Inflammatory macrophage treated with lipopolysaccharide for 1 hour (primary cell): ENCODE measurements at places on chromosomes 2 and 18.

DNA sequence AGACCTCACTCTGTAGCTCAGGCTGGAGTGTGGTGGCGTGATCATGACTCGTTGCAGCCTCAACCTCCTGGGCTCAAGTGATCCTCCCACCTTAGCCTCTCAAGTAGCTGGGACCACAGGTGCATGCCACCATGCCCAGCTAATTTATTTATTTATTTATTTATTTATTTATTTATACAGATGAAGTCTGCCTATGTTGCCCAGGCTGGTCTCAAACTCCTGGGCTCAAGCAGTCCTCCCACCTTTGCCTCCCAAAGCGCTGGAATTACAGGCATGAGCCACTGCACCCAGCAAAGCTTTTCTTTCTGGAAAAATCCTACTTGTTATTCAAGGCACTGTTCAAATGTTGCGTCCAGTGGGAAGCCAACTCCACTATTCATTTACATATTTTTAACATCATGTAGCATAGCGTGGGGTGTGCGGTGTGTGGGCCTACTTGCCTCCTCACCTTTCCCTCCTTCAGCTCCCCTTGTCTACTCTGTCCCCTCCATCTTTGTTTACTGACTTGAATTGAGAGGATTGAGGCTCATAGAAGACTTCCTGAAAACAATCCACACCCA lies 6.8 kb upstream of the RHOB start:
- DNase-seq, result no peak

DNA sequence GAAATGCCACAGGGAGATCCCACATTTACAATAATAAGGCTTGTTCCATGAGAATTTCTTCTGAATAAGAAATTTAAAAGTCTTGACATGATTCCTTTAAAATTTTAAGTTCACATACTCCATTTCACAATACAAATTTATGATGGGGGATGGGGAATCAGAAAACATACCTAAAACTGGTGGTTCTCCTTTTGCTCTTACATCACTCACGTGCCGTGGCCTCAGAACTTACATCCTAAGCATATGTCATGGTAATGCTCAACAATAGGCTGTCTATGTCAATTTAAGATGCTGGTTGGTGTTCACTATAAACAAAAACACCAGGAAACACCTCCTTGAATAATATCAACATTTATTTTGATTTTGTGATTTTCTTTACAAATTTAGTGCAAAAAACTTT lies 12.8 kb downstream of the UPP2 start:
- no peak for DNase-seq

DNA sequence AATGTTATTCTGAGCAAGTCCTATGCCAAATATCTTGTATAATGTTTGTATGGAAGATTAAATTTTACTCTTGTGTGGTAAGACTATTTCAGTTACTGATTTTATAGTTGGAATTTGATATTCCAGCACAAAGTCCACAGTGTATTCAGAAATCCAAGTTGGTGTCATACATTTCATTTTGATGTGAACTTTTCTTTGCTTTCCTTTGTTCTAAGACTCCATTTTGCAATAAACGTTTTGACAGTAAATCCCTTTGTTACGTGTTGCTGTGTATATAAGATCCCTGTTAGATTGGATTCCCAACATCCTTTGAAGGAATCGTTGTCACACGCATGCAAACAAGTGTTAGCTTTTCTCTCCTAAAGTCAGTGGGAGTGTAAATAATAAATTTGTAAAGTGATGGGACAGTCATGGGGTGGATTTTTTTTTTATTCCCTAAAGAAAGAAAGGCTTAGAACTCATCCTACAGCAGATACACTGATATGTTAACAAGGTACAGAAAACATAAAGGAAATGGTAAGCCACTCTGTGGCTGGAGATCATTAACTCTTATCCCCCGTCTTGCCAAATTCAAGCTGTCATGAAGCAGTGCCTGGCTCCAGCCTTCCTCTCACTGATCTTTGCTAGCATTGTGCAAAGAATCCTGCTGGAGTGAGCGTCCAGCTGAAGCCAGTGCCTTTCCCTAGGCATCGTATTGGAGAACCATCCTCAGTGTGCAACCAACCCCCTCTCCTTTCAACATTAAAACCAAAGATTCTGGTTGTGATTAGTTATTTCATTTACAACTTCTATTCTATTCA lies 127.6 kb upstream of the CDCA7 start:
- DNase-seq, result no peak

DNA sequence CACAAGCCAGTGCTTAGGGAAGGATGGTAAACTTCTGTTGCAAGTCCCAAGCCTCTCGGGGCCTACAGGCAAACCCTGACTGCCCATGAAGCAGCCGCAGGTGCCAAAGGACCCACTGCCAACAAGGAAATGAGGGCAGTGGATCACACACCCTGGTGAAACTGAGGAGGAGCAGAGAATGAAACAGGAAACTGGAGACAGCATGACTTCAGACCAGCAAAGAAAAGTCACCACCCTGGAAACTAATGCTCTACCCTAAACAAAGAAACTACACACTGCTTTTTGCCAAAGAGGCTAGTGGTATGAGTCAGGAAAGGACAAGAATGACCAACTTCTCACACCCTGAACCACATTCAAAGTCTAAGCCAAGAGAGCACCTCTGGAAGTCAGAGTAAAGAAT lies 97.2 kb downstream of the MYO5B start:
- no peak for DNase-seq

- no peak for DNase-seq
These were observed 145.5 kb downstream of the PXDN start for GRCh38 chr2:1598800-1599199.

- DNase-seq, result no peak
These were observed 426.7 kb downstream of the SETBP1 start for GRCh38 chr18:45107425-45107824.

DNA sequence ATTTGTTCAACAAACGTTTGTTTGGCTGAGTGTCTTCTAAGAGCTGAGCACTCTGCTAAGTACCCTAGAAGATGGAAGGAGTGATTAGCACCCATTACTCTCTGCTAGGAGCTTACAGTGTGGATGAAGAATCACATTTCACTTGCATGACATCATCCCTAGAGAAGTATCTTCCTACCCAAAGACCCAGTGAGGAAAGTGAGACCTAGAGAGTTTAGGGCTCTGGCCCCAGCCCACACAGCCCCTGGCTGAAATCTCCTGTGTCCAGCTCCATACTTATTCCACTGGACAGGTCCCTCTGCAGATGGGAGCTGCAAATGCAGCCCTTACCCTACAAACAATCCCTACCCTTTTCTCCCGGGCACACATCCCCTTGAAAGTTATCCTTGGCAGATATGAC lies 26.8 kb upstream of the EPAS1 start:
- no peak for DNase-seq

DNA sequence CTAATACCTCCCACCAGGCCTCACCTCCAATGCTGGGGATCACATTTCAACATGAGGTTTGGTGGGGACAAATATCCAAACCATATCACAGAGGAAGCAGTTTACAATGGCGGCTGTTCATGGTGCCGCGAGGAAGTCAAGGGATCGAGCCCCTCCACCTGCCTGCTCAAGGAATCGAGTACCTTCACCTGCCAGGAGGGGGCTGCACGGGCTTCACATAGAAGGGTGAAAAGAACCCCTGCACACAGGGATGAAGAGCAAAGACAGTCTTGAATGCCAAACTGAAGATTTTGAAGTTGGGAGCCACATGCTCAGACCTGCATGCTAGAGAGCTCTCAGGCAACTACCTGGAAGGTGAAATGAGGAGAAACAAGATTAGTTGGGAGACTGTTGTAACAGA lies 110.3 kb downstream of the KCNF1 start:
- no peak for DNase-seq
